Myocyte (in vitro differentiated cells): ENCODE measurements at places on chromosomes 16 and 17.
A peak's percentile ranks its signal among the peaks of the same experiment; 100 is the strongest.

DNA sequence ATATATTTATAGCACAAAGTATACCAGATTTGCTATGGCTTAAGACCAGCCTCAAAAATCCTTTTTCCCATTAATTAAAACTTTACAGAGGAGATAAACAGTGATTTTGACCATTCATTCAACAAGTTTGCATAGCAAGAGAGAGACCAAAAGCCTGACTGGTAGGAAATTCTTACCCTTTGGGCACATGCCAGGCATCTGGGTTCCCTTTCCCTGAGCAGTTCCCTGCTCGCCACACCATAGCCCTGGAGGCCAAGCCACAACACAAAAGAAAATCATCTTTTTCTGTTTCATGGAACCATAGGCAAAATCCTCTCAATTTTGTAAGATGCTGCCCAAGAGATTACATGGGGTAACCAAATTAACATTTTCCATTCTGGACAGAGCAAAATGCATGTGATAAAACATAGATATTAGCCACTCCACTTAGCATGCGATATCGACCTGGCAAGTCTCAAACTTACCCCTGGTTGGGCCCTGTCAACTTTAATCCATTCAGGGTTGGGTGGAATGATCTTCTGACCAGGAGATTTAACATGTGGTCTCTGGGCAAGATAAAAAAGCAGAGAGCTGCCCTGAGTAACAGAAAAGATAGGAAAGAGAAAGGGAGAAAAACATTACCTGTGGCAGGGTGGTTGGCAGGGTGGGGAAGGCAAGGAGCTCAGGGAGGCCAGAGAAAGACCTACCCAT, 57.6 kb upstream of the B4GALNT2 start:
- peak; percentile 39 for DNase-seq

GRCh38 chr17:15381707-15382106, 40.3 kb upstream of the TEKT3 start:
- DNase-seq = no peak

DNA sequence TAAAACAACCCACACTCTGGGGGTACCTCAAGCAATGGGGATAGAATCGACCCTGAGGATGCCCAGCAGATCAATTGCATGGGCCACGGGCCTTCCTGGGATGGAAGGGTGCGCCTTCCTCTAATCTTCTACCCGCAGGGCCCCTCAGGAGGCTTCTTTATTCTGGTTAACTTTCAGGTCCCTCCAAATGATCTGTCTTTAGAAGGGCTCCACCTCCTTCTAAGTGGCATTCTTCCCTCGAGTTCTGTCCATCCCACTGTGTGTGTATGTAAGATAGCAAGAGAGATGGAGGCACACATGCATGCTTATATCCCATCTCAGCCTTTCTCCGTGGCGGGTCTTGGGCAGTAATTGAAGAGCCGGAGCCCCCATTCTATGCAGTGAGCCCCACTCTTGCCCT, 125.7 kb downstream of the MRM1 start:
- no peak for DNase-seq

GRCh38 chr16:65773301-65773874, 593.1 kb upstream of the CDH5 start:
- no peak for DNase-seq

DNA sequence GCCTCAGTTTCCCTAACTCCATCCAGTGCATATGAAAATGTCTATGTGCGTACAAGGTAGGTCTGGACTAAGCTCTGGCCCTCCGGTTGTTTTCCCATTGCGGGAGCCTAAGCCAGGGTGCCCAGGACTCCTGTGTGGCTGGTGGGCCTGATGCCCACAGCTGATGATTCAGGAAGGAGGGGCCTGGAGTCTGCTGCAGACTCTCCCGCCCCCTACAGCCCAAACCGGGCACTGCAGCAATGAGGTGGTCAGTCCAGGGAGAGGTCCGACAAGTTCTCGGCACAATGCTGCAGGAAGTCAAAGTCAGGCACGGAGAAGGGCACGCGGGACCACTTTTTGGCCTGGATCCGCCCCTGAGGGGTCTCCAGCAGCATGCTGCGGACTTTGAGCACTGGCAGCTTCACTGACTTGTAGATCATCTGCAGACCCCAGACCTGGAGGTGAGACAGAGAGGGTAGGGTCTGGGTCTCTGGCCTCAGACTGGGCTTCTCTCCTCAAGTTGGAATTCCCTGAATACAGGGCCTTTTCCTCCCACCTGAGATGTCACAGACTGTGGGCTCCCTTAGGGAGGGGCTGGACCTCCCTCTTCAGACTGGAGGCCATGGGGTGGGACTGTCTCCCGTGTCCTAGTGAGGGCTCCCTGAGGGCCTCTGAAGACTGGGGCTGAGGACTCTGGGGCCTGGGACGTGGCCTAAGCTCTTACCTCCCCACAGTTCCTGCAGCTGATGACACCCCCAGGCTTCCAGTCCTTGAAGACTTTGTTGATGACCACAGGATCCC, 3.4 kb upstream of the ZNF385C start:
- DNase-seq = peak; percentile 77

GRCh38 chr16:8713635-8714172, 39.3 kb downstream of the ABAT start:
- no peak for DNase-seq

DNA sequence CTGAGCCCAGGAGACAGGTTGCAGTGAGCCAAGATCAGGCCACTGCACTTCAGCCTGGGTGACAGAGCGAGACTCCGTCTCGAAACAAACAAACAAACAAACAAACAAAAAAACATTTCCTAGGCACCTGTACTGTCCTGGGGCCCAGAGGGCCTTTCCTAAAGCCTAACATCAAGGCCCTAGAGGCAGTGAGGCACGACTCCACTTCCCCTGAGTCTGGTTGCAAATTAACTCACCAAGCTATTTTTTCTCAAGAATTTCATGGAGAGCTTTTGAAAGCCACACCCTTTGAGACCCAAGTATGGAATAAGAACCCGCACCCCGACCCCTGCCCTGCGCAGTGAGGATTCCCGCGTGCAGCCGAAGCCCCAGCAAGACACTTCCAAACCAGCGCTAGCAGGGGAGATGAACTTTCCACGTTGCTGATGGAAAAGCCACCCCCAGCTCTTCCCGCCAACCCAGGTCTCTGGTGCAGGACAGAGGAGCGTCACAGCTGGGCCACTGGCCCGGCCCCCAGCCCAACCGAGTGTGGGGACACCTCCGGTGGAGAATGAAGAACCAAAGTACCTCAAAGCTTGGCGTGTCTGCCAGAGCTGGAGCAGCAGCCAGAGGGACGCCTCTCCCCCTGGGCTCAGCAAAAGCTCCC, 1.2 kb downstream of the CHST5 start:
- no peak for DNase-seq
